ENCODE measurements at places on chromosomes 7 and 10.

- DNase-seq, result no peak
These were observed 531.7 kb downstream of the ETV1 start for GRCh38 chr7:13457790-13458189.

GRCh38 chr10:24113901-24114300 is 95.0 kb upstream of the KIAA1217 start:
- DNase-seq, result no peak

DNA sequence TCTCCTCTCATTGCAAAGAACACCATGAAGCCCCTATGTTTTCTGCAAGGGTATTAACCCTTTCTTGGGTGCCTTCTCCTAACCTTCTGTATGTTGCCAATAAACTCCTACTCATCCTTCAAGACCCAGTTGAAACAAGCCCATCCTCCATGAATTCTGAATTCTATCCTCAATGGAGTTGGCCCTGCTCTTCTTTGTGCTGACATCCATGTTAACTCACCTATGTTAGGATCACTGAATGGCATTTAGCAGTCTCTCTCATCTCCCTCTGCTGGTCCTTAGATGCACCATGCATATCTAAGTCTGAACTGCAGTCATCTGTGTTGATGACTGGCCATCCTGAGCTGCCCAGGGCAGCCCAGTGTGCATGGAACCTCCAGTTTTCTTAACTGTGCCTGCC is 129.8 kb downstream of the BUB3 start:
- no peak for DNase-seq

DNA sequence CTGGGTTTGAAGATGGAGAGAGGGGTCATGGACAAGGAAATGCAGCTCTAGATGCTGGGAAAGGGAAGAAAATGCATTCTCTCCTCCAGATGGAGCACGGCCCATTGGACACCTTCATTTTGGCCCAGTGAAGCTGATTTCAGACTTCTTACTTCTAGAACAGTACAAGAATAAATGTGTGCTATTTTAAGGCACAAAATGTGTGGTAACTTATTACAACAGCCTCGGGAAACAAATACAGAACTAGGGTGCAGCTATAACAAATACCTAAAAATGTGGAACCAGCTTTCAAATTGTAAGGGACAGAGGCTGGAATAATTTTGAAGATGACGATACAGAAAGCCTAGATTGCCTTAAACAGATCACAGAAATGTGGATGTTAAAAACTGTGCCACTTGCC is 54.1 kb downstream of the CYTH3 start:
- DNase-seq, result no peak

DNA sequence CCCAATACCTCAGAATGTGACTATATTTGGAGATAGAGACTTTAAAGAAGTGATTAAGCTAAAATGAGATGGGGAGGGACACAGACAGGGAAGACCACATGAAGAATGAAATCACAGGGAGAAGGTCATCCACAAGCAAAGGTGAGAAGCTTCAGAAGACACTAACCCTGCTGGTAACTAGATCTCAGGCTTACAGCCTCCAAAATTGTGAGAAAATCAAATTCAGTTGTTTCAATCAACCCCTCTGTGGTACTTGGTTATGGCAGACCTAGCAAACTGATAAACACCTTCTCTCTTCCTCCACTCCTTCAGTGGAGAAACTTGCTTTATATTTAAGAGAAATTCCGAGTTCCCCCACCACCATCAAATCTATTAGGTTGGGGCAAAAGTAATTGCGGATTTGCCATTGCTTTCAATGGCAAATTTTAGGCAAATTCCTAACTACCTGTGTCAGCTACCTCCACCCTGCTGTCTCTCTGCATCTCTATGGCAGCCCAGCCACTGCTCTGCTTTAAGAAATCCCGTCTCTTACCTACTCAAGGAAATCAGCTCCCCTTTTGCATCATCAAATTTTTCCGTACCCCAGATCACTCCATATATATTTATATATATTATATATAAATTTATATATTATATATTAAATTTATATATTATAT is 38.2 kb downstream of the SEMA3E start:
- no peak for DNase-seq

- no peak for DNase-seq
These were observed 60.3 kb upstream of the LYZL1 start for GRCh38 chr10:29228562-29228961.

GRCh38 chr7:114081606-114082425 is 163.0 kb upstream of the PPP1R3A start:
- DNase-seq, result peak; percentile 18

DNA sequence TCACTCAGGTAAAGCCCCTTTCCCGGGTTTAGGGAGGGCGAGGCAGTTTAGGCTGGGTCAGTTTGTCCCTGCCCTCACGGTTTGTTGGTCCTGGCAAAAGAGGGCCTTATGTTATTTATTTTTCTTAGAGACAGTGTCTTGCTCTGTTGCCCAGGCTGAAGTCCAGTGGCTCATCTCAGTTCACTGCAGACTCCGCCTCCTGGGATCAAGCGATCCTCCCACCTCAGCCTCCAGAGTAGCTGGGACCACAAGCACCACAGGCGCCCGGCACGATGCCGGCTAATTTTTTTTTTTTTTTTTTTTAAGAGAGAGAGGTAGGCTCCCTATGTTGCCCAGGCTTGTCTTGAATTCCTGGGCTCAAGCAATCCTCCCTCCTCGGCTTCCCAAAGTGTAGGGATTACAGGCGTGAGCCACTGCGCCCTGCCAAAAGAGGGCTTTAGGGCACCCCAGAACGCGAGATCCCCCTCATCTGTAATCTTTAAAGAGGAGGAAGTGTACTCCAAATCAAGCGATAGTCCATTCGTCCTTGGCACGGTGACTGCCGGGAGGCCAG is 626 bp upstream of the BMS1 start:
- DNase-seq, result no peak

- no peak for DNase-seq
These were observed 106.0 kb downstream of the CYTH3 start for GRCh38 chr7:6166443-6166891.

DNA sequence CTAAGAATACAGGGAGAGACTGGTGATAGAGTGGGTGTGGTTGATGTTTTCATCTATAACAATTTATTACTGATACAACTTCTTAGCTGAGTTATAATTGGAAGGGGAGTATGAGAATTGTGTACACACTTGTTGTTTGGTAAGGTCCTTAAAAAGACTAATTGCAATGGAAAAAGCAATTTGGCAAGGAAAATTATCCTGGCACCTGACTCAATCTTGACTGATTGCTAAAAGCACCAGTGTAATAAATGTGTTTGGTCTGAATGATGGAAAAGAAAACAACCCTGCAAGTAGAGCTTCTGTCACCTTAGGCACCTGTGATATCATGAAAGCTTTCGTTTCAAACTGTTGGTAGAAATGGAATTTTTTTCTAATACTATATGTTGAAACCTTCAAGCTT is 6.7 kb upstream of the GSDME start:
- no peak for DNase-seq

GRCh38 chr7:69199661-69200060 is 398.6 kb upstream of the AUTS2 start:
- no peak for DNase-seq

GRCh38 chr7:128398016-128398840 is 11.6 kb downstream of the IMPDH1 start:
- DNase-seq, result no peak

DNA sequence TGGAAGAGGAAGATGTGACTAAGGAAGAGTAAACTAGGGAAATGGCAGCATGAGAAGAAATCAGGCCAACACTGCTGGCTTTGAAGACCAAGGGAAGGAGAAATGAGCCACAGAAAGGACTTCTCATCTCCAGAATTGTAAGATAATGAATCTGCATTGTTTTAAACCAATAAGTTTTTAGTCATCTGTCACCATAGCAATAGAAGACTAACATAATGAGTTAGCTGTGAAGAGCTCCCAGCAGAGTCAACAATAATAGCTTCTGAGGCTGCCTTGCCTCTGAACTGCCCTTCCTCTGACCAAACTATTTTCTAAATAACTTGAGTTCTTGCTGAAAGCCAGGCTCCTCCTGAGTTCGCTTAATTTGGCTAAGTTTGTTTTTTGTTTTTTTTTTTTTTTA is 103.6 kb downstream of the CACNA2D1 start:
- DNase-seq, result no peak

- no peak for DNase-seq
These were observed 961.8 kb upstream of the CELF2 start for GRCh38 chr10:10055656-10056442.

DNA sequence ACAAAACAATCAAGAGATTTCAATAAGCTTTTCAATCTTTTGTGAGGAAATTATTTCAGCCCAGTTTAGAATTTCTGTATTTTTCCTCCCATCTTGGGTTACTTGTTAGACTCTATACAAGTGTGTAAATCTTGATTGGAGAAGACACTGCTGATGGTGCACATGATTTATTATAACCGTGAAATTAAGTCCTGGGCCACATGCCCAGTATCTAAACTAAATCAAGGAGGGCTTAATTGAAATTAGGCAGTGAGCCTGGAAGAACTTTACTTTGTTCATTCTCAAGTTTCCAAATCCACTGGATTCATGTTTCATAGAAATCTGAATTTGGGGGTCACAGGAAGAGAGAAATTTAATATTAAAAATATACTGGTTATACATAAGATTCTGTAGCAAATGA is 44.5 kb downstream of the CSTF2T start:
- DNase-seq, result no peak

GRCh38 chr10:119657725-119658124 is 6.5 kb downstream of the BAG3 start:
- DNase-seq, result no peak

DNA sequence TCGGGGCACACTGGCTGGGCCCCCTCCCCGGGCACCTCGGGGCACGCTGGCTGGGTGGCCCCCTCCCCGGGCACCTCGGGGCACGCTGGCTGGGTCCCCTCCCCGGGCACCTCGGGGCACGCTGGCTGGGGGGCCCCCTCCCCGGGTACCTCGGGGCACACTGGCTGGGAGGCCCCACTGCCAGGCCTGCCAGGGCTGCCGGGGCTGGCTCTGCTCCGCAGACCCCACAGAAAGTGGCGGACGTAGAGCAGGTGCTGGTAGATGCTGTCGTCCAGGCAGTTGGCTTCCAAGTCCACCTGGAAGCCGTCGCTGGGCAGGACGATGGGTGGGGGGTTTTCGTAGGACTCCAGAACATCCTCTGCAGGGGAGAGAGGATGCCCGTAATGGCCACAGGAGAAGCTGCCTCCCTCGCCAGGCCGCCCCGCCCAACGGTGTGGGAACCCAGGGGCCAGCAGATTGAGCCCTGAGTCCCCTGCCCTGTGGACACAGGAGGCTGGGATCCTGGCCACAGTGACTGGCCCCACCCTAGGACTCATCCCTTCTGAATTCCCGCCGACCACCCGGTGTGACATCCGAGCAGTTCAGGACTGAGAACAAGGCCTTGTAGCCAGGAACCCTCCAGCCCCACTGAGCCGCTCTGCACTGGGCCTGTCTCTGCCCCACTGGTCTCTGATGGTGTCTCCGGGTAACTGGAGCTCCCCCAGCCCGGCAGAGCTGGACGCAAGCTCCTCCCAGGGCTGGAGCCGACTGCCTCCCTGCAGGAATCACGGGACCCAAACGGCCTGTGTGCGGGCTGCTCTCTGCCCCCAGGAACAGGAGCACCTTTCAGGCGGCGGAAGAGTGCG is 28.2 kb downstream of the AP5Z1 start:
- DNase-seq, result no peak

DNA sequence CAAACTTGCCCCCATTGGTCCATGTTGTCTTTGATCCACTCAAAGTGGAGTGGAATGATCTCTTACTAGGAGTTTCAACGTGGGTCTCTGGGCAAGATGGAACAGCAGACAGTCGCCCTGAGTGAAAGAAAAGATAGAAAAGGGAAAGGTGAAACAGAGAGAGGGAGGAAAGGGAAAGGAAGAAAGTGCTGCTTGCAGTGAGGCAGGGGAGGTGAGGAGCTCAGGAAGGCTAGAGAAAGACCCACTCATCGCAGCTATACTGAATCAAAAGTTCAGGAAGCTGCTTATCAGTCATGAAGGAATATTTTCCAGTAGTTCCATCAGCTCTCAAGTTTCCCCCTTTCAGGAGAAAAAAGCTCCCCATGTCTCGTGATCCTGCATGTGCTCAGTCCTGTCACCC is 86.9 kb downstream of the ZNF467 start:
- no peak for DNase-seq

DNA sequence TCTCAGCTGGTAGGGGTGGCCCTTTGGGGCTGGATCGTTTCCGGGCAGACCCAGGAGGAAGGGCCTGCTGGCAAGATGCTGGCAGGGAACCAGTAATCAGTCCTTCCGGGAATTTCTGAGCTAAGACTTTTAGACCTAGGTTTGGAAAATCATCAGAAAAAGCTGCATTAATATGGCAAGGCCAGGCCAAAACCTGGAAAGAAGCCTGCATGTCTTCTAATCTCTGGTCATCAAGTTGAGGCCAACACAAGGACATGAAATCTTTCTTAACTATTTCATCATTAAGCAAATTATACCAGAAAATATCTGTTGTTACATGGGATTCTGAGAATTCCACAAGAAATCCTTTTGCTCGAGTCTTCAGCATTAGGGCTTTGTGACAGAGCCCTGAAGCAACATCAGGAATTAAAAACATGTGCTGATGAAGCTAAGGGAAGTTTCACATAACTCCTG is 19.9 kb downstream of the CPA1 start:
- DNase-seq, result no peak

DNA sequence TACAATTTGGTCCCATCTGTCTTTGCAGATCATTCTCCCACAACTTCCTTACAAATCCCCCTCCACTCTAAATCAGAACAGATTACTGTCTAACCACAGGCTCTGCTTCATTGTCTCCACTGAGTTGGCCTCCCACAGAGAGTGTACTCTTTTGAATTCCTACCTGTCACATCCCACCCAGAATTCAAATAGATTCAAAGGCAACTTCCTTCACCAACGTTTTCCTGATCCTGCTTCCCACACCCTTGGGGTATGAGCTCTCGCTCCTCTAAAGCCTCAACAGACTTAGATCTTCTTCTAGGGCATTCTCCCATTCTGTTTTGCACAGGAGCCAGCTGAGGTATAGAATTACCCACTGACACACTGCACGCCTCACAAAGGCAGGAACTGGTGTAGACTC is 197.8 kb upstream of the CDCA7L start:
- DNase-seq, result no peak

- DNase-seq, result no peak
These were observed 496.2 kb upstream of the ZMIZ1 start for GRCh38 chr10:78572565-78572964.

GRCh38 chr10:104318326-104318725 is 19.9 kb downstream of the ITPRIP start:
- DNase-seq, result no peak

GRCh38 chr7:132771301-132771730 is 195.0 kb upstream of the PLXNA4 start:
- no peak for DNase-seq

DNA sequence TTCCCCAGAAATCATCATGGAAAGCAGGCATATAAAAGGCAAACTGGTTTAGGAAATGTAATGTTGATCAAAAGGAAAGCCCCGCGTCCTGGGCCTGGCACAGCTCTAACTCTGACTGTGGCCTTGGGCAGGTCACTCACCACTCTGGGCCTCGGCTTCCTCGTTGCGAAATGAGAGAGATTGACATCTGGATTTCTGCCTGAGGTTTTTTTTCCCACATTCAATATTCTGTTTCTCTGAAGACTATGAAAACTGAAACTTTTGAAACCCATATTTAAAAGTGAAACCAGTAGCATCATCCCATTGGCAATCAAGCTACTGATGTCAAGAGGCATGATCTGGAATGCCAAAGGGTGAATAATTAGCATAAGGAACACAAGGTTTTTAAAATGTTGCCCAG is 369.7 kb upstream of the NPVF start:
- no peak for DNase-seq

- no peak for DNase-seq
These were observed 34.0 kb downstream of the ZNF438 start for GRCh38 chr10:30997536-30998235.

All from GDM1 (cell line).